ENCODE measurements at places on chromosomes 16 and 17.
A peak's percentile ranks its signal among the peaks of the same experiment; 100 is the strongest.

- no peak for DNase-seq
These were observed 30.7 kb downstream of the HIC1 start for GRCh38 chr17:2085648-2085949.

- DNase-seq = no peak
These were observed 3.0 kb downstream of the NTAN1 start for GRCh38 chr16:15052747-15053476.

DNA sequence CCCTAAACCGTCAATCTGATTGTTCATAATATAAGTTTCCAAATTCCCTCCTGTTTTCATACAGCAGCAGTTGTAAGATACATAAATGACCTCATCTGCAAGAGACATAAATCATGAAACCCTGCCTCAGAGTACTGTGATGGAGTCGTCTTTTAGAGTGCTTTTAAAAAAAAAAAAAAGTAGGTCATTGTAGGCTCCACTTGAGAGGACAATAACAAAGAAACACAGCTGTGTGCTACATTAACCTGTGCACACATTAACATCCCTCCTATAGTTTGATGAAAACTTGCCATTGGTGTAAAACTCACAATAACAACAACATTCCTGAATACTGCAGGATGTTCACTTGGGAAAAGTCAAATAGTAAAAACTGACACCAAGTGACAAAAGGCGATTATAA is 56.5 kb downstream of the XPO6 start:
- no peak for DNase-seq

- DNase-seq = peak; percentile 90
These were observed at the start of gene PRDM7 for GRCh38 chr16:90077240-90077756. PRDM7 (minus strand) TSS chr16:90077331; CDS start chr16:90075910, 1,421 bp downstream.

- no peak for DNase-seq
These were observed 10.8 kb upstream of the GP1BA start for GRCh38 chr17:4921320-4921719.

- DNase-seq = no peak
These were observed 16.2 kb downstream of the CLUH start for GRCh38 chr17:2695243-2695960.

DNA sequence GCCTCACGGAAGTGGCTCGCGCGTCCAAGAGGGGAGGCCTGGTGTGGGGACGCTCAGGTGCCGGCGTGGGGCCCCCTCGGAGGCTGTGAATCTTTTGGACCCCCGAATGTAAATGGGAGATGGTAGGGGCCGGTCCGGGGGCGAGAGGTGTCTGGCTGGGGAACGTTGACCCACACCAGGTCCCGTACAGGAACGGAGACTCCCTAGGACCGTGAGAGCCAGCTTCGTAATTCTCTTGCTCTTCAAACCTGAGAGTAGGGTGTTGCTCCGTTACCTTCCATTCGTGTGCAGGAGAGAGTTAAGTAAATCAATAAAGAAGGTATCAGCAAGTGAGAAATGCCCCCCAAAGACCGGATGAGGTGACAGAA is 481 bp downstream of the LYRM1 start:
- DNase-seq = peak; percentile 67

- DNase-seq = no peak
These were observed 157.5 kb downstream of the ZNF423 start for GRCh38 chr16:49698453-49698815.

DNA sequence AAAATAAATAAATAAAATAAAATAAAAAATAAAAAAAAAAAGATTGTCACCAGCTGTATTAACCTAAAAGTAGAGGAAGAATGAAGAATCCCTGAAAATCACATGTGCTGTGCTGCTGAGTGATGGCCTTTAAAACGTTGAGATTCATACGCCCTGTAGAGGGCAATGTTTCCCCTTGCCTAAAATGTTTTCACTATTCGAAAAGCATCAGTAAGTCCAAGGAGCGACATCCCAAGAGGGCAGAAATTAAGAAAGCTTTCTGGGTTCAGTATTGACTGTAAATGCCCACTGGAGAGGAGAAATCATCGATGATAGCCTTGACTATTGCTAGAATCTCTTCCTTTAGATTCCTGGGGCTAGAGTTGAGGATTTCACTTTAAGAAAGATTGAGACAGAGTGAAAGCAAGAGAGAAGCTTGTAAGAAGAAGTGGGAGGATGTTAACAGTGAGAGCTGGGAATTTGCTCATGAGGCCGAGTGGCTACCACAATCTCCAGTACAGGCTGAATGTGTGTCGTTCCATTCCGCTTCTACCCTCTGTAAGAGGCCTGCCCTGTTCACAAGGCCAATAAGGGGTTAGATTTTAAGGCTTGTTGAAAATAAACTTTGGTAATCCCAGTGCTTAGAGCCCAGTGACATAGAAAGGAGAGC is 170.8 kb upstream of the FAM20A start:
- no peak for DNase-seq

GRCh38 chr16:69105501-69106361 is at the start of gene HAS3:
HAS3 (plus strand) TSS chr16:69105653; CDS start chr16:69109396, 3,743 bp downstream.
- DNase-seq = no peak

- DNase-seq = no peak
These were observed 18.2 kb downstream of the MPP3 start for GRCh38 chr17:43814714-43815113.

GRCh38 chr16:9660898-9661297 is 521.3 kb downstream of the GRIN2A start:
- DNase-seq = no peak

DNA sequence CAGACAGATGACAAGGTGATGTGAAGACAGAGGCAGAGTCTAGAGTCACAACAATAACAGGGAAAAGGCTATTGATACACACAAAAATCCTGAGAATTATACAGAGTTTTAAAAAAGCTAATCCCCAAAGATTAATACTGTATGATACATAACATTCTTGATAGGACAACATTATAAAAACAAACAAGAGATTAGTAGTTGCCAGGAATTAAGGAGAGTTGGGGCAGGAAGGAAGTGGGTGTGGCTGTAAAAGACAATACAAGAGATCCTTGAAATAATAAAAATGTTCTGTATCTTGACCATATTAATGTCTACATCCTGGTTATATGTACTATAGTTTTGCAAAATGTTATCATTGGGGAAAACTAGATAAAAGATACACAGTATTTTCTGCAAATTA is 309.5 kb upstream of the PMFBP1 start:
- no peak for DNase-seq

GRCh38 chr17:64185101-64185500 is 55.2 kb upstream of the ERN1 start:
- no peak for DNase-seq

- DNase-seq = no peak
These were observed 28.4 kb upstream of the ZNF423 start for GRCh38 chr16:49884033-49885015.

GRCh38 chr16:29198231-29198630 is 208.3 kb downstream of the NPIPB11 start:
- DNase-seq = no peak

- DNase-seq = no peak
These were observed 2.6 kb upstream of the RARA start for GRCh38 chr17:40306395-40306794.

DNA sequence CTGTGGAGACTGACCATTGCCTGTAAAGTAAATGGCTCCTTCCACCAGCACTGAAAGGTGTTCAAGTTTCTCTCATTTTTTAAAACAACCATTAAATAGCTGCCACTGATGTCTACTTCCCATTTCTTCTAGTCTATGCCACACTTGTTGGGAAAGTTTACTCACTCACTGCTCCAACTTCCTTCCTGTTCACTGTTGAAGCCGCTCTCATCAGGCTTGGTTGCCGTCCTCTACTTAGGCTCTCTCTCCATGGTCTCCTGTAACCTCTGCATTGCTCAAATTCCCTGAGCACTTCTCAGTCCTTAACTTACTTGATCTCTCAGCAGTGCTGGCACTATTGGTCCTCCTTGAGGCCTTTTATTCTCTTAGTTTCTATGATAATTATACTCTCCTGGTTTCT is 32.4 kb downstream of the SNX11 start:
- DNase-seq = no peak

GRCh38 chr17:55420067-55420775 is 1.4 kb downstream of the MMD start:
- peak; percentile 8 for DNase-seq

GRCh38 chr17:43774304-43775250 is 4.2 kb downstream of the DUSP3 start:
- no peak for DNase-seq

DNA sequence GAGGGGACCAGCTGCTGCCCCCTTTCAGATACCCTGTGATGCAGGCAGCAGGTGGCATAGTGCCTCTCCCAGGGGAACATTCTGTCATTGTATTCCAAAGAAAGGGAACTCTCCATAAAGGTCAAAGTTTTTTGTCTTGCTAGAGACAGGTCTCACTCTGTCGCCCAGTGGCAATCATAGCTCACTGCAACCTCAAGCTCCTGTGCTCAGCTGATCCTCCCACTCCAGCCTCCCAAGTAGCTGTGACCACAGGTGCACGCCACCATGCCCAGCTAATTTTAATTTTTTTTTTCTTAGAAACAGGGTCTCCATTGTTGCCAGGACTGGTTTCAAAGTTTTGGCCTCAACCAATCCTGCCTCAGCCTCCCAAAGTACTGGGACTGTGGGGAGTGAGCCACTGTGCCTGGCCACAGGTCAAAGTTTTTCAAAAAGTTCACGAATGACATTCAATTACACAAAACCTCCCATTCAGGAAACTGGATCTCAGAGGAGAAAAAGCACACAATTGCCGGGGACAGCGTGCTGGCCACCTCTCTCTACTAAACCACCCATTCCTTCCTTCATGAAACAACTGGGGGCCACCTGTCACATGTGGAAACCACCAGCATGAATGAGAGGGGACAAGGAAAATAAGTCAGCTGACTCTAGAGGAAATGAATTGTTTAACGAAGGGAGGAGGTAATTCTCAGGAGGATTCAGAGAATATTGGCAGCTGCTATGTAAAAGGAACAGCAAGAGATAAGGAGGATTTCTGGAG is 80.0 kb downstream of the MARCHF10 start:
- DNase-seq = no peak

DNA sequence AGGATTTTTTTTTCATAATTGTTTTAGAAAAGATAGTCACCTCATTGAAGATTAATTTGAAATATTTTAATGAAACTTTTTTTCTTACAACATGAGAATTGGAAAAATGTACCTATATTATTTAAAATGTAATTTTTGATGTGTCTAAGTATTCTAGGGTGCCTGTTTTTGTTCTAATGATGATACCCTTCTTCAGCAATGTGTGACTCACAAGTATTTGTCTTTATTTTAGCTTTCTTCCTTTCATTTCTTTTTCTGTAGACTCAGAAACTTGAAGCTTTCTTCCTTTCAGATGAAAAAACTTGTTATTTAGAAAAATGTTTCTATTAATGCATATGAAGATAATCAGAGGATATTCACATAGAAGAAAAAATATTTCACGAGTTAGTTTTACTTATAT is 231.8 kb downstream of the BCAS3 start:
- no peak for DNase-seq

- DNase-seq = no peak
These were observed 28.7 kb downstream of the MPG start for GRCh38 chr16:106623-107324.

- no peak for DNase-seq
These were observed 14.2 kb downstream of the PIMREG start for GRCh38 chr17:6458460-6458950.

GRCh38 chr17:29941334-29941733 is at the start of gene EFCAB5:
EFCAB5 (plus strand) TSS chr17:29941634; CDS start chr17:29941797, 163 bp downstream.
- no peak for DNase-seq

- no peak for DNase-seq
These were observed 796 bp upstream of the CES3 start for GRCh38 chr16:66960270-66960669.

- DNase-seq = no peak
These were observed 36.4 kb upstream of the TMEM97 start for GRCh38 chr17:28282596-28282995.

DNA sequence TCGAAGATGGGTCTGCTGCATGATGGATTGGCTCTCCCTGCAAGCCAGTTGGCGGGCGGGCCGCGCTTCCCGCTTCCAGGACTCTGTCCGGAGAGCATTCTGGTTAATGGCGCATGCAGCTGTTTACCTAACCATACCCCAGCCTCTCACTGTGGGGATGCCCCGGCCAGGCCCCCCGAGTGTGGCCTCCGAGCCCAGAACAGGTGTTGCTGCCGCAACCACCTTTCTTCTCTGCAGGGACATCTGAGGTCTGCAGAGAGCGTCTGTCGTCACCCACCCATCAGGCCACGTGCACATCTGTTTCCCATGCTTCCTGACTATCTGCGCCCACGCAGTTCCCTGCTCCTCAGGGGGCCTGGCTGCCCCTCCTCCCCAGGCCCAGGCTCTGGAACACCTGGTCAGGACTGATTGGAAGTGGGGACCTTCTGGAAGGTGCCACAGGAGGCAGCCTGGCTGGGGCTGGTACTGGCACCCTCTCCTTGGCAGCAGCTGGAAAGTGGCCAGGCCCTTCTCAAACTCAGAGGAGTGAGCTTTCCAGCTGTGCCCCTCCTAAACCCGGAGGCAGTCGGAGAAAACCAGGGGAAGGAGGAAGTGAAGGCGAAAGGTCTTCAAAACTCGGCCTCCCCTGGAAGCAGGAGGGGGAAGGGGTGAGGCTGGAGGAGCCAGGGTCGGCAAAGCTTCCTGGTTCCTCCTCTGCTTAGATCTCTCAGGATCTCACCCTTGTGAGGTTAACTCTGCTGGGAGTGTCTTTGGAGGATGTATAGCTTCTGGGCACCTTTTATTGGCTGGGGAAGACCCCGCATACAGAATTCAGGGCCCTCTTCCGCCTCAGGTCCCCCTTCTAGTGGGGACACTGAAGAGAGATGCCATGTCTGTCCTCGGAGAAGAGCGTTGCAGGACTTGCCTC is 64.5 kb upstream of the CIBAR2 start:
- no peak for DNase-seq

DNA sequence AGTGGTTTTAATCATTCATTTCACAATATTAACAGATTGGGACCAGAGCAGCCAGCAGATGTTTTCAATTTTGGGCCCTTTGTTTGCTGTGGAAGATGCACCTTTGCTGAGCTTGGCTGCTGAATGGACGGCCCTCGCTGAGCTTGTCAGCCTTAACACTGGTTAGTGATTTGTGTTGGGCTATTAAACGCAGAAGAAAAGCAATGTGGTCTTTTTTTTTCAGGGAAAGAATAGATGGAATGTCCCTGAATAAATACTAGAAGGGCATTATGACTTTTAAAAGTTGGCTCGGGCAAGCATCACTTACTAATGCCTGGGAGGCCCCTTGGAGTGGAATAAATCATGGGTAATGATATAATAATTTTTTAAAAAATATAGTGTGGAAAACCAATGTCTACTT is 297.0 kb downstream of the MAP2K6 start:
- no peak for DNase-seq
